ENCODE measurements at places on chromosomes 1 and 21.

- DNase-seq = no peak
These were observed 247.1 kb downstream of the CHRM3 start for GRCh38 chr1:239633432-239633831.

GRCh38 chr1:79896140-79896539 is 889.6 kb upstream of the ADGRL4 start:
- DNase-seq = no peak

GRCh38 chr1:8925406-8925805 is 20.3 kb upstream of the CA6 start:
- no peak for DNase-seq

DNA sequence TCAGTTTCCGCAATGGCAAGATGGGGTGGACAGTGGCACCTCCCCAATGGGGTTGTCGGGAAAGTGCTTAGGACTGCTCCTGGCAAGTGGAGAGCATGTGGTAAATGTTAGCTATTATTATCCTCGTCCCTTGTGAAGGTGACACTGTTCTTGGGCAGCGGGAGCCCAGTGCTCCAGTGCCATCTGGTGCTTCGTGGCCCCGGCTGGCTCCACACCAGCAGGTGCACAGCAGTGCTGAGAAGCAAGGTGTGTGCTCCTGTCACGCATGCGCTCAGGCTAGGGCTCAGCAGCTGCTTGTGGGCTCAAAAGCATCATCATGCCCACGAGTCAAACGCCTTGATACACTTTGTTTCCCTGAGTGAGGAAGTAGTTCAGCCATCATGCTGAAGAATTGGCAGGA is 24.9 kb upstream of the KCNC4 start:
- peak; percentile 89 for DNase-seq

DNA sequence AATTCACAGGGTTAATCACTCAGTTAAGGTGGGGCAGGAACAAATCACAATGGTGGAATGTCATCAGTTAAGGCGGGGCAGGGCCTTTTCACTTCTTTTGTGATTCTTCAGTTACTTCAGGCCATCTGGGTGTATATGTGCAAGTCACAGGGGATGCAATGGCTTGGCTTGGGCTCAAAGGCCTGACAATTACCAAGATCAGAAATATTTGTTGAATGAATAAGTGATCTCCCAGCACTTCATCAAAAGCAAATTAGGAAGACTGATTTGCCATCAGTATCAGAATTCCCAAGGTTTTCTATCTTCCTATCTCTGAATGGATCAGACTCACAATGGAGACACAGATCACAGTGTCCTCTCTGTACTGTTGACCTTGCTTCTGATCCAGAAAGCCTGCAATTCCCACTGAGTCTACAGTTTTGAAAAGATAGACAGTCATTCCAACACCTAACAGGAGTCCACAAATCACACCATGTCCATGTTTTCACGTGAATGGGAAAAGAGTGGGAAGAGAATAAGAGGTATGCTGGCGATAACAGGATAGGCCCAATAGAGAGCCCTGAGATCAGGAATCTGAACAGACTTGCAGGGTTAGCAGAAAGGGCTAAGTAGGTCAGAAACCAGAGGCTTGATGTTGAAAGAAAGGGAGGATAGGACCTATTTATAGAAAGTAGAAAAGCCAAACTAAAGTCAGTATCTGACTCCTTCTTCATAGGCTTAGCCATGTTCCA is 75.3 kb downstream of the KCNK1 start:
- no peak for DNase-seq

DNA sequence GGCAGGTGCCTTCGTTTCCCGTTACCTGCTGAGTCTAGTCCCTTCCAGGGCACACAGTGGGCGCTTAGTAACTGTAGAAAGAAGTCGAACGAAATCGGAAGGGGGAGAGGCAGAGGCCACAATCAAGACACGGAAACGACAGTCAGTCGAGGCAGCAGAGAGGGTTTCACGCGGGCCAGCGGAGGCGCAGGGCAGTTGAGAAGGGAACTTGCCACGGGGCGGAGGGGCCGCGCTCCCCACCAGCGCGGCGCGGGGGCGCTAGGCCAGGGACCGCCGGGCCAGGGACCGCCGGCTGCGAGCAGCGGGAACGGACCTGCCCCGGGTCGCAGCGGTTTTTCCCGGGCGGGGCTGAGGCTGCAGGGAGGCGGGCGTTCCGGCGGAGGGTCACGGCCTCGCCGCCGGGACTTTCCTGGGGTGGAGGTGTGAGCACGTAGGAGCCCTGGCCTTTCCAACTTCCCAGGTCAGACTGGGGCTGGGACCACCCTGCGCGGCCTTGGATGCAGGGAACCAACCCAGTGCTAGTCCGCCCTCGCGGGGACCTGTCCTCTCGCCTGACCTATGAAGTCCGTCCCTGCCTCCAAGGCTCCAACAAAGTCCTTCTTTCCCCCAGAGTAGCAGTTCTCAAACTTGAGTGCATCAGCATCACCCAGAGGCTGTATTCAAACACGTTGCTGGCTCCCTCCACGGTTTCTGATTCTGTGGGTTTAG is 150.1 kb upstream of the FGGY start:
- no peak for DNase-seq

DNA sequence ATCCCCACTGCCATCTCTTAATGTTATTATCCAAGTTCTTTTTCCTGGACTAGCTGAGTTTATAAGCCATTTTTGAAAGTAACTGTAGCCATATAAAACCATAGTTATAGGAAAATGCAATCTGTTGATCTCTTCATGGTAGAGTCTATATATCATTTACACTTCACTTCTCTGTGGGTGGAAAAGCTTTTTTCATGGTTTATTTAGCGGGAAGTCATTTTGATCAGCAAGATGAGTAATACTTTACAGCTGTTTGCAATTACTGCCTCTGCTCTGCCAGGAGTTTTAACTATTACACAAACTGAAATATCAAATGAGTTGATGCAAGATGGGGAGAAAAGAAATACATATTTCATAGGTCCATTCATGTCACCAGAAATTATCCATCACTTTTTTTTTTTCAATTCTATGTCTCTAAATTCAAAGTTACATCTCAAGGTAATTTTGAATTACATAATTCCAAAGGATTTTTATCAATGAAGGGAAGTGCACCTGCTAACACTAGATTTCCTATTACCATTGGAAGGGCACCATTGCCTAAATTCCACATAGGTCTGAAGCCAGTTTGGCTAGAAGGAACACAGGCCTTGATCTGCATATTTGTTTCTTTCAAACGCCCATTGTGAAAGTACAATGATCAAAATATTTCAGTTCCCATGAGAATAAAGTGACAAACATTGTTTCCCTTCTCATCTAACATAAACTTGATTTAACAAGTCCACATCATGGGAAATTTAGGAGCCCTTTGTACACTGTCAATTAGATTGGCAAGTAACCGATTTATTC is 296.7 kb downstream of the ZNF326 start:
- no peak for DNase-seq

- DNase-seq = no peak
These were observed 276.8 kb upstream of the C1orf174 start for GRCh38 chr1:4176841-4177240.

DNA sequence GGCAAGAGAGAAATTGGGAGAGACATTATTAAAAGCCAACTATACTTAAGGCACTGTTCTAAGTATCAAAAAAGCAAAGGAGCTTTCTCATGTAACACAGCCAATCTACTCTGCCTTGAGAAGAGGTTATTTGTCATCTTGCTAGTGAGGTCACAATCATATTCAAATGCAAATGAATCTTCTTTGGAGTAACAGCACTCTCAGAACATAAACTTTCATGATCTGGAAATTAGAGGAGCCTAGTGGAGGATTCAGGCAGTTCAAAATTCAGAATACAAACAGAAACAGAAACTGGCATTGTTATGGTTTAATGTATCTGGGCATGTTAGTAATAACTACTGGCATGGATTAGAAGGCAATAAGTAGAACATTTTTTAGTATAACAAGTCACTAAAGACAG is 57.4 kb downstream of the ARID4B start:
- no peak for DNase-seq
